ENCODE measurements at places on chromosomes 6 and 20.
A peak's percentile ranks its signal among the peaks of the same experiment; 100 is the strongest.

- no peak for DNase-seq
These were observed 39.6 kb downstream of the KIAA0319 start for GRCh38 chr6:24606200-24606930.

- peak; percentile 8 for DNase-seq
These were observed 232.9 kb downstream of the EPM2A start for GRCh38 chr6:145502416-145502815.

DNA sequence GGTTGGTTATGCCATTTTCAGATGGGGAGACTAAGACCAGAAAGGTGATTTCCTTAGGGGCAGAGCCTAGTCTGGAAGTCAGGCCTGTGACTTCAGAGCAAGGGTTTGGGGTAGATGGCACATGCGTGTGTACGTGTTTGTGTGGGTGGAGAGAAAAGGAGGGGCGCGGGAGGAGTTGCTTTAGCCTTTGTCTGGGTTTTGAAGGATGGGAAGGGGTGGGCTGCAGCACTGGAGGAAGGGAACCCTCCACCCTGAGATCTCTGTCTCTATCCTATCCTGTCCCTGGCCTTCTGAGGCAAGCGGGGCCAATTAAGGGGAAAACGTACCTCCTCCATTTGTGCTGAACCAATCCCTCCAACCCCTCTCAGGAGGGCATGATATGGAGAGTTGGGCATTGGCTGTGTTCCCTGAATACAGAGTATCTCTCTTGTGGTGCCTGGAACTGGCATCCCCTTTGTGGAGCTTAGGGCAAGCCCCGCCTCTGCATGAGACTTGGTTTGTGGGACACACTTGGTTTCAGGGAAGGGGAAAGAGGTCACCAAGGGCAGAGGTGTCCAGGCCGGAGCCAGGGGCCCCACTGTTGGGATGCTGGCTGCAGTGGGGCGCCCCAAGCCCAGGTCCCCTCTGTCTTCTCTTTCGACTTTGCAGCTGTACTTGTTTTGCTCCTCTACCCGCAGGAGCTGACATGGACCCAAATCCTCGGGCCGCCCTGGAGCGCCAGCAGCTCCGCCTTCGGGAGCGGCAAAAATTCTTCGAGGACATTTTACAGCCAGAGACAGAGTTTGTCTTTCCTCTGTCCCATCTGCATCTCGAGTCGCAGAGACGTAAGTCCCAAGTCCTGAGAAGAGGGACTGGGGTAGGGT is at the start of gene DBNDD2:
TSS of gene DBNDD2 (plus strand) at position 507 of the 863 bp plus-strand sequence. CDS start at position 686, 179 bp downstream.
- no peak for DNase-seq

DNA sequence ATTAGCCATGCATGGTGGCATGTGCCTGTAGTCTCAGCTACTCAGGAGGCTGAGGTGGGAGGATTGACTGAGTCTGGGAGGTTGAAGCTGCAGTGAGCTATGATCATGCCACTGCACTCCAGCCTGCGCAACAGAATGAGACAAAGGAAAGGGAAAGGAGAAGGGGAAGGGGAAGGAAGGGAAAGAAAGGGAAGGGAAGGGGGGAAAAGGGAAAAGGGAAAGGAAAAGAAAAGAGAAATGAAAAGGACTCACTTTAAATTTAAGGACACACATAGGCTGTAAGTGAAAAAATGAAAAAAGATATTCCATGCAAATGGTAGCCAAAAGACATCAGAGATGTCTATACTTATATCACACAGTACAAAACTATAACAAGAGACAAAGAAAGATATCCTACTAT is 74.2 kb downstream of the COL21A1 start:
- DNase-seq, result no peak

DNA sequence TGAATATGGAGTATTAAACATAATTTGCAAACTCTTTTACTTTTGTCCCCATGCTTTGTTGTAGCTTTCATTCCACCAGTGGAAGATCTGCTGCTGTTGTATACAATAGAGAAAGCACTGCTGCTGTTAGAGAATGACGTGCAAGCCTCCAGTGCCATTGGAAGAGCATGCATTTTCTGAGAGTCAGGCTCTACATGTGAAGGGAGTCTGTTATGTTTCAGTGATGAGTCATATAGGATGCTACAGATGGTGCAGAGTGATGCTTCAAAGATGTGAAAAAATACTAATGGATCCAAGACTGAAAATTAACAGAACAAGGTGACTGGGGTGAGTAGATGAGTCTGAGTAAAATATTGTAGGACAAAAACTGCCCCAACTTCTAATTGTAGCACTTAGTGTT is 22.4 kb upstream of the BACH2 start:
- no peak for DNase-seq

DNA sequence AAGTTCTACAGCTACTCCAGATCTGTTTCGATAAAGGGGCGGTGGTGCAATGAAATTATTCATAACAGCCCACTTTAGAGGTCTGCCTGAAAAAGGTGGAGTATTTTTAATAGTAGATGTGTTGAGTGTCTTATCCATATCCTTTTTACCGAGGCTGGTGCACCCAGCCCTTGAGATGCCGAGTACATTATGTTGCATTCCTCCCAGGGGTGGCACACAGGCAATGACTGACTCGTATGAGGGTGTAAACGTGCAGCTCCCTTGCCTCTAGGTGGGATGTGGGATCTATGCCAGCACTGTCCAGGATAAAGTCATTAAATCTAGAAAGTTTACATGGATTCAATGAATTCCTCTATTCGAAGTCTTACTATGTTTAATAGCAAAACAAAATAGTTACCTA is 355.6 kb downstream of the PLCB1 start:
- no peak for DNase-seq

GRCh38 chr6:88619951-88620350 is 343.5 kb downstream of the RNGTT start:
- DNase-seq, result no peak

DNA sequence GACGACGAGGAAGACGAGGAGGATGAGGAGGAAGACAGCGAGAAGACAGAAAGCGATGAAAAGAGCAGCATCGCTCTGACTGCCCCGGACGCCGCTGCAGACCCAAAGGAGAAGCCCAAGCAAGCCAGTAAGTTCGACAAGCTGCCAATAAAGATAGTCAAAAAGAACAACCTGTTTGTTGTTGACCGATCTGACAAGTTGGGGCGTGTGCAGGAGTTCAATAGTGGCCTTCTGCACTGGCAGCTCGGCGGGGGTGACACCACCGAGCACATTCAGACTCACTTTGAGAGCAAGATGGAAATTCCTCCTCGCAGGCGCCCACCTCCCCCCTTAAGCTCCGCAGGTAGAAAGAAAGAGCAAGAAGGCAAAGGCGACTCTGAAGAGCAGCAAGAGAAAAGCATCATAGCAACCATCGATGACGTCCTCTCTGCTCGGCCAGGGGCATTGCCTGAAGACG is 116.9 kb downstream of the TMEM242 start:
- DNase-seq, result no peak

All from COR-L47 (cell line).